Right renal cortex interstitium (tissue), 3 donors: ENCODE measurements at places on chromosomes 4 and X. TPM values are rescaled to one million over a fixed set of nuclear protein-coding genes. Genes with fewer than 3 reads are reported as not detected.

UGT2B10 gene
- polyA plus RNA-seq: 0.33 TPM

- DNase-seq: no peak
Measured at GRCh38 chrX:129239371-129239770, 283.9 kb downstream of the SMARCA1 start.

DNA sequence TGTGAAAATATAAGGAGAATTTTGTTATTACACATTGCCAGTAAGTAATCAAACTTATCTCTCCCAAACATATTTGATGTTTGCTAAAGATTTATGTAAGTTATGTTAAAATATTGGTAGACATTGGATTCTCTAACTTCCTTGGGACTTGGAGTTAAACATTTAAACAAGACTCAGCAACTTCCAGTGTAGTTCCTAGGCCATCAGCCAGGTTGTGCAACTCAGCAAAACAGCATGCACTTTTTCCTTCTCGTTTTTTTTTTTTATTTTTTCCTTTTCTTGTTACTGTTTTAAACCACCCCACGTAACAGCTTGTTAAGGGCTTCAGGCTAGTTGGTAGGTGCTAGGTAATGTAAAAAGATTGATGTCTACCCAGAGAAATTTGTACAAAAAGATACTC, 510.4 kb downstream of the ANKRD50 start:
- no peak for DNase-seq

- no peak for DNase-seq
Measured at GRCh38 chr4:187171706-187172339, 448.2 kb upstream of the FAT1 start.

- DNase-seq: no peak
Measured at GRCh38 chrX:49934148-49934547, 11.8 kb downstream of the CLCN5 start.

DNA sequence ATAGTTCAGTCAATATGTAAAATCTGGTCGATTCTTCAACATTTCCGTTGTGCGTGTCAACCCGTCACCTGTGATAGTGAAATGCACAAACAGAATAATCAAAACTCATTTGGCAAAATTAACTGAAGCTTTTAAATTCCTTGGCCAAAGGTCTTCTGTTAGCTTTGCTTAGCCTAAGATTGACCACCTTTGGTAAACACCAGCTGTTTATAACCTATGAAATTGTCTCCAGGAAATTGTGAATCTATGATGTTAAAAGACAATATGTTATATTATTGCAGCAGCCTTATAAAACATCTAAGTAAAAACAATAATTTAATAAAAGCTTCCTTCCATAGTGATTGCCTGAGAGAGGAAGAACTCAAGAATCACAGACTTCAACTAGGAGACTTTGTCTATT, 196.8 kb downstream of the IL15 start:
- DNase-seq: no peak

DNA sequence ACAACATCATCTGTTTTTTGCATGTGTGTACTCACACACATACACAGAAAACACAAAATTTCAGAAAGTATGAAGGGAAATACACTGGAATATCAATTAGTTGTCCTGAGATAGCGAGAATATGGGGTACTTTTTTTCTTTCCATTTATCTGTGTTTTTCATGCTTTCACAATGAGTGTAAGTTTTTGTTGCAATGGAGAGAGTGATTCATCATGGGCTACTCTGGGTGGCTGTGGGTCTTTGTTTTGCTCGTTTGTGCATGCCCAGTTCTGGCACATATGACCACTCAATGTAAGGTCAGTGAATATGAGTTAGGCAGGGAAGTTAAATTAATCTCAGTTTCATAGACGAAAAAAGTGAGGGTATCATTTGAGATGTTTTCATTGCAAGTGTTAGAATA, 26.9 kb downstream of the XK start:
- DNase-seq: no peak

GRCh38 chr4:155403886-155404285, 27.1 kb upstream of the MAP9 start:
- peak; percentile 23 for DNase-seq

GLRB gene
- 13.8 TPM for polyA plus RNA-seq

- DNase-seq: peak; percentile 38
Measured at GRCh38 chr4:145098675-145099037, 545 bp downstream of the ABCE1 start.

GRCh38 chr4:38831653-38832052, 25.0 kb downstream of the TLR6 start:
- no peak for DNase-seq

GPC4 gene
- 23.4 TPM for polyA plus RNA-seq

GRCh38 chrX:98924511-98924910, 1485.6 kb downstream of the PCDH19 start:
- no peak for DNase-seq

SLC49A3 gene
- 2.5 TPM for polyA plus RNA-seq

DNA sequence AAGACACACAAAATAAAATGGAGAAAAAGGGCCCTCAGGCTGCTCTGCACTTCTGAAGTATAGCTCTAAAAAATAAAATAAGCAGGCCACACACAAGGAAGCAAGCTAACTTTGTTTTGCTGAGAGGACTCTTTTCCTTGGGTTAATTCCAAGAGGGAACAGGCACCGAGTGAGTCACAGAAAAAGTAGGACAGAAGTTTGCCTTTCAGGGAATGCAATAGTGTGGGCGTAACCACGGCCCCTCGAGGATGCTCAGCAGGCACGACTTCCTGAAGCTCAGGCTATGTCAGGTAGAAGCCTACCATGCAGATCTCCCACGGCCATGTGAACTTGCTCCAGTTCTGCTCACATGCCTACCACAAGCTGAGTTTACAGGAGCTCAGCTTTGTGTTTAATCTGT, 22.1 kb downstream of the PPP1R2C start:
- DNase-seq: no peak

- no peak for DNase-seq
Measured at GRCh38 chrX:55119712-55120111, 30.9 kb downstream of the PAGE2 start.

TBC1D9 gene
- polyA plus RNA-seq: 66.2 TPM

- no peak for DNase-seq
Measured at GRCh38 chrX:115297189-115297588, 7.7 kb downstream of the LUZP4 start.

DNA sequence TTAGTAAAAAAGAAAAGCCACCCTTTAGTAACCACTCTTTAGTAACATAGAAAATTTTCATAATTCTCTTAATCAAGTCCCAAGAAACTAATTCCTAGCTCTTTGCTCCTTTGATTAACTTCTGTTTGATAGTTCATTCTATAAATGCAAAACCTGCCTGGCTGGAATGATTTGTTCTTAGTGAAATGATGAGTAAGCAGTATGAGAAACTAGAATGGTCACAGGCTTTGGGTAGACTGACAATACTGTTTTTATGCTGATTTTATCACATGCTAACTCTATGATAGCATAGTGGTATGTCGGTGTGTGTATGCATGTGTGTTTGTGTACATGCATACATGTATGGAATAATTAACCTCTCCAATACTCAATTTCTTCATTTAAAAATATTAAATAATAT, 81.2 kb downstream of the SYTL5 start:
- no peak for DNase-seq

DNA sequence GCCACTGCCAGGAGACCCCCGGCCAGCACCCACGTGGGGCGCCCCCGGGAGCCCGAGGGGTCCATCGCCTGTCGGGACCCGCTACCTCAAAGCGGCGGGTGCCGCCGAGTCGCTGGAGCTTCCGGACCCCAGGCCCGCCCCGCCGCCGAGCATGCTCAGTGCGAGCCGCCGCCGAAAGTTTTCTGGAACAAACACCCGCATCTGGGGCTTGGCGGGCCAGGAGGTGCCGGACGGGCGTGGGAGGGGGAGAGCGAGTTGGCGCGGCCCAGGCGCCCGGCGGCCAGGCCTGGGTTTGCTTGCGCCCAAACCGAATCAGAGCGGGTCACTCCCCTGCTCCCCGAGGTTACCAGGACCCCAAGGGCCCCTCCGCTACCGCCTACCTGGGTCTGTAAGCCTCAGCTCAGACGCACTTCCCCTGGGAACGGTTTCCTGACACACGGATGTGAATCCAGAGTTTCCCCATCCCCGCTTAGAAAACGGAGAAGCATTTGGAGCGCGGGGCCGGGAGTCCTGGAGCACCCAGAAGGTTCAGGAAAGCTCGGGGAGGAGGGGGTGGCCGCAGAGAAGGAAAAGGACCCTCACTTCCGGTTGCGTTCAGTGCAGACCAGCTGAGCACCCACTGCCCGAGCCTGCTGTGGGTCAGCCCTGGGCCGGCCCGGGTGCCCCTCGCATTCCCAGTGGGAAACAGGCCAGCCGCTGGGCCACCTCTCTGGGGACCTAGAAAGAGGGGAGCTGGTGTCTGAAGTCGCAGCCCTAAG, at the start of gene EVC2:
EVC2 (minus strand) TSS at position 111 of the 758 bp plus-strand sequence; CDS start at position 65, 46 bp downstream.
- no peak for DNase-seq

DNA sequence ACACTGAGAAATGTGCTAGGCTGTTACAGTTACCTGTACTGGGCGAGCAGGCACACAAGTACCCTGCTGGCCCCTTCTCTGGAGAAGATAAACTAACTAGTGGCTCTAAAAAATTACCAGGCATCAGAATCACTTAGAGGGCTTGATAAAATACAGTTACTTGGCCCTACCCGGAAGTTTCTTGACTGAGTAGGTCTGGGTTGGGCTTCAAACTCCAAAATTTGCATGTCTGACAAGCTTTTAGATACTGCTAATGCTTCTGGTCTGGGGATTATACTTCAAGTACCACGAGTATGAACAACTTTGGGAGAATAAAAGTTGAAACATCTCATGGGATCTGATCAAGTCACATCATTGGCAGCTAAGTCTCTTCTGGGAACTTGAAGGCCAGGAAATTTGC, 30.8 kb downstream of the CEP135 start:
- DNase-seq: no peak

- DNase-seq: no peak
Measured at GRCh38 chr4:129080129-129080528, 13.2 kb downstream of the SCLT1 start.

GRCh38 chrX:12162420-12162819, 24.1 kb downstream of the FRMPD4 start:
- no peak for DNase-seq

USP9X gene
- polyA plus RNA-seq: 67.9 TPM

- DNase-seq: no peak
Measured at GRCh38 chrX:9196961-9197640, 163.2 kb upstream of the FAM9B start.

DNA sequence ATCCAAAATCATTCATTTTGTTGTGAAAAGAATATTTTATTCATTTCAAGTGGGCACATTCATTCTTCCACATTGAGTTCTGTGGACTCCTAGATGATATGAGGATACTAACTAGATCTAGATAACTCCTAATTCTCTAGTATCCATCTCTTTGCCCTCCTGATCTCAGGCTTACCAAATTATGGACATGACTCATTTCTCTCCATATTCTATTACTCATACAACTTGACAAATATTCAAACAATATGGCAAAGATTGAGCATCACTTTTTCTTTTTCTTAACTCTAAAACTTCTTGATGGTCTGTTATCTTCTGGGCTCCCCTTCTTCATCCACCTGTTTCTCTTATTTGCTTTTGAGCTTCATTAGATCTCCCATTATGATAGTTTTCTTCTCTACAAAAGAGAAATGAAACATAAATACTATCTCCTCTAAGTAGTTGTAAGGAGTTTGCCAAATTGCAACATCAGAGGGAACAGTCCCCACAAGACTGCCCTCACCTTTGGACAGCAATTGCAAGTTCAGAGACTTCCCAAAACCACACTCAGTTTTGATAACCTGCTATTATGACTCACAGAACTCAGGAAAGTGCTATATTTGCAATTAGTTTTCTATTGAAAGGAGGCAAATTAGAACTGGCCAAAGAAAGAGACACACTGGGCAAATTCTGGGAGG, 422.9 kb downstream of the SPRY1 start:
- DNase-seq: no peak

GRCh38 chr4:165440415-165441158, 61.8 kb downstream of the CPE start:
- no peak for DNase-seq

GRCh38 chrX:140141444-140142029, 176.2 kb upstream of the CXorf66 start:
- DNase-seq: peak; percentile 10

DNA sequence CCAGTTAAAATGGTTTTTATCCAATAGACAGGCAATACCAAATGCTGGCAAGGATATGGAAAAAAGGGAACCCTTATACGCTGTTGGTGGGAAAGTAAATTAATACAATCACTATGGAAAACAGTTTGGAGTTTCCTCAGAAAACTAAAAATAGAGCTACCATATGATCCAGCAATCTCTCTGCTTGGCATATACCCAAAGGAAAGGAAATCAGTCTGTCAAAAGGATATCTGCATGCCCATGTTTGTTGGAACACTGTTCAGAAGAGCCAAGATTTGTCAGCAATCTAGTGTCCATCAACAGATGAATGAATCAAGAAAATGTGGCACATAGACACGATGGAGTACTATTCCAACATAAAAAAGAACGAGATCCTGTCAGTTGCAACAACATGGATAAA, 91.0 kb upstream of the SH3RF1 start:
- DNase-seq: no peak

PAGE5 gene
- polyA plus RNA-seq: not detected

- no peak for DNase-seq
Measured at GRCh38 chrX:344371-344901, 25.8 kb upstream of the GTPBP6 start.

DNA sequence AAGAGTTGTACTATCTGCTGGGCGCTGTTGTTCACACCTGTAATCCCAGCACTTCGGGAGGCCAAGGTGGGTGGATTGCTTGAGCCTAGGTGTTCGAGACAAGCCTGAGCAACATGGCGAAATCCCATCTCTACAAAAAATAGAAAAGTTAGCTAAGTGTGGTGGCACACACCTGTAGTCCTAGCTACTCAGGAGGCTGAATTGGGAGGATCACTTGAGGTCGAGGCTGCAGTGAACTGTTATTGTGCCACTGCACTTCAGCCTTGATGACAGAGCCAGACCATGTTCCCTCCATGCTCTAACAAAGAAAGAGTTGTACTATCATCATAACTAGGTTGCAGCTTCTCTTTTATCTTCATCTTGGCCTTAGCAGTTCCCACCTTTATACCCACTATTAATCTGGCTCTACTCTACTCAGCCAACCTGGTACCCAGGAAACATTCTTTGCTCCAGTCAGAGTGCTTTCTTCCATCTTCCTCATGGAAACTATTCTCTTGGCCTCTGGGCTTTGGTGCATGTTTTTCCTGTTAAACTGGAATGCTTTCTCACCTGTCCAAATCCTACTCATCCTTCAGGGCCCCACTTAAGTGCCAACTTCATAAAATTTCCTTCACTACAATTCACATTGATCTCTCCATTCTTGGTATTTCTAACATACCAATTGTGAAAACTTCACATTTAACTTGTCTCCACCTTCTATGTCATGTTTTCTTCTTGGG, 18.2 kb downstream of the FABP2 start:
- no peak for DNase-seq

FRG2 gene
- not detected for polyA plus RNA-seq

- DNase-seq: no peak
Measured at GRCh38 chr4:149279331-149279730, 536.3 kb downstream of the IQCM start.

DNA sequence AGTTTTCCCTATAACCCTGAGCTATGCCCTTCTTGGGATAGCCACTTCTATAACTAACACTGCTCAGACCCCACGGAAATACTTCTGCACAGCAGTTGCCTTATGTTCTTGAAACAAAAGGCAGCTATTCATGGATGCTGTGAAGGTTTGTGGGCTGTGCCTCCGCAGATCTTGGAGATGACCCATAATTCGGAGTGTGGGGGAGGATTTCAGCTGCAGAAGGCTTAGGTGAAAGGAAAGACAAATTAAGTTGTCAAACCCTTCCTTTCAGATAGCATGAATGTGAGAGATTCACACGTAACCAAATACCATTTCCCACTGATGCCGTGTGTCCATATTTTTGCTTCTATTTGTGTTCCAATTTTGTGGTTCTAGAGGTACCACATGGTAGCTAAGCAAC, 38.1 kb upstream of the NYX start:
- DNase-seq: no peak

- DNase-seq: no peak
Measured at GRCh38 chr4:151822331-151822730, 61.5 kb upstream of the GATB start.

TCP11X2 gene
- 1.2 TPM for polyA plus RNA-seq
